ENCODE measurements at places on chromosomes 11 and 22. TPM values are rescaled to one million over a fixed set of nuclear protein-coding genes. Genes with fewer than 3 reads are reported as not detected.

- no peak overlapping the region for H3K27ac ChIP-seq
- DNase-seq: no peak
- no peaks in the 10 kb centered on the region for H3K27me3 ChIP-seq
- no peaks in the 10 kb centered on the region for H3K4me1 ChIP-seq
- H3K36me3 ChIP-seq: no peaks in the 10 kb centered on the region
Measured at GRCh38 chr11:35951680-35952079, 7.8 kb downstream of the LDLRAD3 start.

DNA sequence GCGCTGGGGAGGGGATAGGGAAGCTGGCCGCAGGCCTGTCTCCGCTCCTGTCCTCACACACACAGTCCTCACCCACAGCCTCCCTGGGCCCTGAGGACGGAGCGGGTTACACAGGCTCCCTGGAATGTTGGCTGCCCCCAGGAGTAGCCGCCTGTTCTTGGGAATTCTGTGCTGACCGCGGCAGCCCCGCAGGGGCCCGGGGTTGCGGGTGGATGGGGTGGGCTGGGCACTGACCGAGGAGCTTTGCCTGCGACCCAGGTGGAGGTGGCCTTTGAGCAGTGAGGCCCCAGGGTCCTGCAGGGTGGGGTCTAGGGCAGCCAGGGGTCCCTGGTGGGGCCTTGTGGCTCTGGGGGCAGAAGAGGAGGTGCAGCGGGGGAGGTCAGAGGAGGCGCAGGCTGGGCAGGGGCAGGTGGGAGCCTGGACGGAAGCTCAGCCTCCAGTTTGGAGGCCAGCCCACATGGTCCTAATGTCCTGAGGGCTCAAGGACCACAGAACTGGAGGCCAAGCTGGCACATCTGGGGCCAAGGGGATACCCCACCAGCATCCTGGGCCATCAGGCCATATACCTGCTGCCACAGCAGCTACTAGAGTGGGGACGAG is 6.6 kb upstream of the MRGPRG start:
- no peaks in the 10 kb centered on the region for H3K36me3 ChIP-seq
- no peak overlapping the region for H3K4me3 ChIP-seq
- H3K27ac ChIP-seq: no peak overlapping the region
- no peak for DNase-seq
- H3K4me1 ChIP-seq: peaks cover 15% of the 10 kb centered on the region

DNA sequence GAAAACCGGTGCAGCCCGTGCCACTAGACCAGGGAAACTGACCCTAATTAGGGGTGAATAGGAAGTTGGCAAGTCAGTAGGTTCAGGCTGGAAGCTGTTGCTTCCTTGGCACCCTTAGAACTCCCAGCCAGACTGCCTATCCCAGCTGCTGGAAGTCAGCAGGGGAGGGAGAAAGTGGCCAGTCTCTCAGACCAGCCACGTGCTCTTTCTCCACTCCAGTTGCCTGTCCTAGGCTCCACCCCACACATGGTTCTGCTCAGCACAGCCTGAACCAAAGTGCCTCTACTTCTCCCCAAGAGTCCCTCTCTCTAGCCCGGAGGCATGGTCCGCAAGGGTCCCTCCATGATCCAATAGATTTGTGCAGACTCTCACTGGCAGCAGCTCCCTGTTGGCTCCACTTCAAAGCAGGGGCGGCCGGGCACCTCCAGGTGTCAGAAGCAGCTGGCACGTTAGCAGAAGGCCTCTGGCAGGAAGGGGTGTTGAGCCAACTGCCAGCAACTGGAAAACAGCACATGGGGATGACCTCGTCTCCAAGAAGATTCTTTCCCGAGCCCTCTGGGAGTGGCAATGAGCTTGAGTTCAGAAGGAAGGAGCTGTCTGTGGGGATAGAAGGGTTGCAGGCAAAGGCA is 27.7 kb downstream of the ARFGAP2 start:
- no peaks in the 10 kb centered on the region for H3K36me3 ChIP-seq
- no peaks in the 10 kb centered on the region for H3K27me3 ChIP-seq
- H3K27ac ChIP-seq: no peak overlapping the region
- no peak overlapping the region for H3K4me3 ChIP-seq
- H3K4me1 ChIP-seq: peaks cover under 1% of the 10 kb centered on the region
- DNase-seq: no peak

DNA sequence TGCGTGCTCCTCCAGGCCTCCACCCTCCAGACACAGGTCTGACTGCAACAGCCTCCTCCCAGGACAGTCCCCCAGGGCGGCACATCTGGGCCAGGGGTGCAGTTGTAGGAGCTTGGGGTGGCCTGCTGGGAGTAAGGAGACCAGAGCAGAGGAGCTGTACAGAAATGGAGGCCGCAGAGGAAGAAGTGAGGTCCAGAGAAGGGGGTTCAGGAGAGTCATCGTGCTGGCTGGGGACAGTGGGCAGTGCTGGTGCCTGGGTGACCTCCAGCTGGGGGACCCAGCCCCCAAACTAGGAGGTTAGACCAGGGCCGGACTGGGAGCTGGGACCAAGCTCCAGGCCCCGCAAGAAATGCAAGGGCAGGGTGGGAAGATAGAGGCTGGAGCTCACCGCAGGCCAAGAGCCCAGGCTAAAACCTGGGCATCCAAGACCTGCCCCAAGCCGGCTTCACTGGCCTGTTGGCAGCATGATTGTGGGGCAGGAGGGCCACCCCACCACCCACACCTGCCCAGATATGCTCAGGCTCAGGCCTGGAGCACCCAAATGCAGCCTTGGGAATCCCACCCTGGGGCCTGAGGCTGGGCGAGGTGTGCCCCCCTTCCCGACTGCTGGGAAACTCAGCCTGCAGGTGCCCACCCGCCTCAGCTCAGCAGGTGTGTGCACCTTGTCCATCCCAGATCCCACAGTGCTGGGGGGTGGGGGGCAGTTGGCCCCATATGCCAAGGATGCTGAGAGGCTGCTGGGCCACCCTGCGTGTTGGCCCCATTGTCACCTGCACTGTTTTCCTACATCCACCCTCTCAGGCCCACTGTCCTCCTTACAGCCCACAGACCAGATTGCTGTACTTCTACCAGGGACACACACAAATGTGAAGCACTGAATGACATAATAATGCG is 96.9 kb downstream of the MORC2 start:
- peaks cover 5% of the 10 kb centered on the region for H3K4me1 ChIP-seq
- no peak overlapping the region for H3K4me3 ChIP-seq
- no peak for DNase-seq
- H3K27me3 ChIP-seq: no peaks in the 10 kb centered on the region
- H3K27ac ChIP-seq: no peak overlapping the region
- no peaks in the 10 kb centered on the region for H3K36me3 ChIP-seq

DNA sequence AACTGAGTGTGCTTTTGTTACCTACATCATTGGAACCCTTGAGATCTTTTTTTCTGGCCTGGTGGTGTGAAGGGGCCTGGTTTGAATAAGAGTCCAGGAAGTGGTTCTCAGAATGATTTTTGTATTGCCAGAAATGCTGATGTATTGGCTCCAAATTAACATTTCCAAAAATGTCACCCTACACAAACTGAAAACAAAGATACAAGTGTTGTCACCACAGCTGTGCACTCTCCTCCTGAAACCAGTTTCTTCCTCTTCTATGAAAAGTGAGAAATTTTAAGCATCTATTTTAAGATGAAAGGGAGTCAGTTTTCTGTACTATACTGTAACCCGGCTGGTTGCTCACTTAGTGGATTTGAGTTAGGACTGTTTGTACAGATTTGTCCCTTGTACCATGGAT is 218.8 kb downstream of the PGR start:
- H3K27ac ChIP-seq: no peak overlapping the region
- no peak overlapping the region for H3K4me3 ChIP-seq
- DNase-seq: no peak
- no peaks in the 10 kb centered on the region for H3K27me3 ChIP-seq

PRSS23 gene
- 8.9 TPM for total RNA-seq

OR5P2 gene
- not detected for total RNA-seq

DNA sequence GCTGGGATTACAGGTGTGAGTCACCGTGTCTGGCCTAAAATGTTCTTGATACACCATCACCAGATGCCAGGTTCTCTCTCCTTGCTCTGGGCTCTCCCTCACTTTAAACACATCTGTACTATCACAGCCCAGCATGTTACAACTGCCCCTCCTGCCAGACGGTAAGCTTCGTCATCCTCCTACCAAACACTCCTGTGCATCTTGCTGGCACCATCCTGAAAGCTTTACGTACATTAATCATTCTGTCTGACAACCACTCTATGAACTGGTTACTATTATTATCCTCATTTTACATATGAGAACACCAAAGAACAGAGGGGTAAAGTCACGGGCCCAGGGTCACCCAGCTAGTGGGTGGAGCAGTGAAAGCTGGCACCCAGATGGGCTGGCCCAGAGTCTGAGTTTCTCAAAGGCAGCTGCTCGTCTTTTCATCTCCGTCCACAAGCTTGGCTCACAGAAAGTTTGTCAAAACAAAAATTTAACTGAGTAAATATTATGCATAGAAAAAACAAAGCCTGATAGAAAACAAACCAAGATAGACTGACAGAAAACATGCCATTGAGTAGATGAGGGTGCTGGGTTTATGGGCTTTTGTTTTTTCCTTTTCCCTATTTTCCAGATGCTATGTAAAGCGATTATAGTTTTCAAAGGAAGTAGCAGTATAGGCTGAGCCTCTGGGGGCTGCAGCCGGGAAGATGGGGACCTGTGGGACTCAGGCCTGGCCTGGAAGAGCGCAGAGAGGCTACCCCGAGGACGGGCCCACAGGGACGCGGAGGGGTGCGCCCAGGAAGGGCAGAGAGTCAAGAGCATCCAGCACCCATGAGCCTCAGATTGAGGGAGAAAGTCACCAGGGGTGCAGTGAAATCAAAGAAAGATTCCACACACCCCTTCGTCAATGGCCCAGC is 9.5 kb downstream of the PLA2G6 start:
- H3K4me1 ChIP-seq: peaks cover 3% of the 10 kb centered on the region
- no peak for DNase-seq
- no peaks in the 10 kb centered on the region for H3K27me3 ChIP-seq
- no peak overlapping the region for H3K27ac ChIP-seq

- H3K27ac ChIP-seq: no peak overlapping the region
- H3K4me3 ChIP-seq: no peak overlapping the region
- H3K27me3 ChIP-seq: peaks cover 31% of the 10 kb centered on the region
- peaks cover 29% of the 10 kb centered on the region for H3K4me1 ChIP-seq
- peaks cover 3% of the 10 kb centered on the region for H3K36me3 ChIP-seq
Measured at GRCh38 chr22:19173047-19174035, 5.2 kb downstream of the SLC25A1 start.

DNA sequence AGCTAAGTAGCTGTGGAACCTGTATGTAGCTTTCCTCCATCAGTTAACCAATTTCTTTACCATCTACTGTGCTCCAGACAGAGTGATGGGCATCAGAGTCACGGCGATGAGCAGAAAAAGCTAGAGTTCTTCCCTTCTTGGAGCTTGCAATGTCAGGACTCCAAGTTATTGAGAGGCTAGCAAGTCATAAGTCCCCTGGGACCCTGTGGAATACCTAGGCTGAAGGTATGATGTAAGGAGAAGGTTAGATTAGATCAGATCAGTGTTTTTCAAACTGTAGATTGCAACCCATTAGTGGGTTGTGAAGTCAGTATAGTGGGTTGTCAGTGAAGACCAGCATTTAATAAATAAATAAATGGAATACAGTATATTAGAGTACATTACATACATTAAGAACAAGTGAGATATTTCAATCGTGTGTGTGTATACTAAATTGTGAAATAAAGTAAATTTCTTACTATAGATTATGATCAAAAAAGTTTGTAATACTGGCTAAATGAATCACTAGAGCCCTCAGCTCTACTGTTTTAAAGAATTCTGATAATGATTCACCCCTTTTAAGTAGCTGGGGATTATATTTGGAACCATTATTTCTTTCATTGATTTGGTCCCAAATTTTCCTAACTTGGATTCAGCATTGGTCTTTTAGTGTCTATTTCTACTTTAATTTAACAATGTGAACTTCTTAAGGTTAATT is 52.3 kb downstream of the RASSF10 start:
- peaks cover 3% of the 10 kb centered on the region for H3K4me1 ChIP-seq
- no peak overlapping the region for H3K4me3 ChIP-seq
- no peak overlapping the region for H3K27ac ChIP-seq
- H3K27me3 ChIP-seq: no peaks in the 10 kb centered on the region

GRCh38 chr22:40310768-40311120 is 35.6 kb upstream of the ADSL start:
- DNase-seq: no peak
- peaks cover 73% of the 10 kb centered on the region for H3K36me3 ChIP-seq
- no peak overlapping the region for H3K4me3 ChIP-seq
- no peaks in the 10 kb centered on the region for H3K4me1 ChIP-seq

BRMS1 gene
- 43.1 TPM for total RNA-seq

BTG4 gene
- total RNA-seq: 0.05 TPM

- no peak overlapping the region for H3K27ac ChIP-seq
- H3K4me3 ChIP-seq: no peak overlapping the region
- H3K27me3 ChIP-seq: no peaks in the 10 kb centered on the region
- no peak for DNase-seq
- H3K4me1 ChIP-seq: no peaks in the 10 kb centered on the region
Measured at GRCh38 chr11:68695531-68695930, 11.2 kb downstream of the GAL start.

OR51B2 gene
- not detected for total RNA-seq

DGAT2 gene
- 8.5 TPM for total RNA-seq

DNA sequence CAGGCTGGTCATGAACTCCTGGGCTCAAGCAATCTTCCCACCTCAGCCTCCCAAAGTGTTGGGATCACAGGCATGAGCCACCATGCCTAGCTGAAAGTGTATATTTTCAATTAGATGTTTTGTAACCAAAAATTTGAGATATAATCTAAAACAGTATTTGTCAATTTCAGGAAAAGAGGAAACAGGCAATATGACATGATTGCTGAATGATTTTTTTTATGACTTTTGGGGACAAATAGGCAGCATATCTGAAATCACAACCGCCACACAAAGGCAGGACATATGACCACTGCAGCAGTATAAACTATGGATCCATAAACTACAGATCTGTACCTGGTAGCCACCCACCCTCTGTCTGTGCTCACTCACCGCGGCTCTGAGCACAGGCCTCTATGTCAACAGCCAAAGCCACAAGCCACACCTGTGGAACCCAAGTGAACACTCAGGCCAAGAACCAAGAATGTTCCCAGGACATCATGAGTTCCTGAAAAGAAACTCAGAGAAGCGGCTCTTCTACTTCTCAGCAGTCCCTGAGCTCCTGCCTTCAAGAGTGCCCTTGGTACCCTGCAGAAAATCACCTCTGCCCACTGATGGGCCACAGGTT is 22.5 kb downstream of the PISD start:
- H3K4me1 ChIP-seq: no peaks in the 10 kb centered on the region
- no peak overlapping the region for H3K27ac ChIP-seq
- H3K4me3 ChIP-seq: no peak overlapping the region
- DNase-seq: no peak

DNA sequence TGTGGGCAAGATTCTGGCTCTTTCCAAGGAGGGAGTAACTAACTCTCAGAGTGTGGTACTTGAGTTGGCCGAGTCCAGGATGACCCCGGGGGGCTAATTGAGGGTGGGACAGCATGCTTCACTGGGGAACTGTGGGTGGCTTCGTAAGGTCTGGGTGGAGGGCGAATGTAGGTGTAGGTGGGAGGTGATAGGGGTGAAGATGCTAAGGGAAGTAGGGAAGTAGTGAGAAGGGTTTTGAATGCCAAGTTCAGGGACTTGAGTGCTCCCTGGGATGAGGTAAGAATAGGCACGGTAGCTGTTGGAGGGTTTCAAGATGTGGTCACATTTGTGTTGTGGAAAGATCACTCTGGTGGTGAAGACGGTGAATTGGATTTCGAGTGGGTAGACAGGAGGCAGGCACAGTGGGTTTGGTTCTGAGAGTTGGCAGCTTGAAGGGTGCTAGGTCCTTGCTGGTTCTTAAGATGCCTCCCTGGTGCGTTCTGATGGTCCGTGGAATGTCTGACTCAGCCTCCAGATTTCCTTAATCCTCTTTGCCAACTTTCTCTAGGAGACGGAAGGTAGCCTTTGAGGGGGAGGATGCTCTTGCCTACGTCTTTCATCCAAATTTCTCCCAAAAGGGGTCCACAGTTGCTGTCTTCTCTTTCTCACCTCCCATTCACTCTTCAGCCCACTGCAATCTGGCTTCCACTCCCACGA is 2.5 kb upstream of the DNAL4 start:
- peaks cover 14% of the 10 kb centered on the region for H3K4me1 ChIP-seq
- H3K4me3 ChIP-seq: no peak overlapping the region
- H3K27ac ChIP-seq: no peak overlapping the region
- no peaks in the 10 kb centered on the region for H3K36me3 ChIP-seq
- H3K27me3 ChIP-seq: no peaks in the 10 kb centered on the region
